ENCODE measurements at places on chromosomes 12 and 14. TPM values are rescaled to one million over a fixed set of nuclear protein-coding genes. Genes with fewer than 3 reads are reported as not detected.

Gene ITPR2
- 23.4 TPM for total RNA-seq

Gene CIROP
- total RNA-seq: not detected

Gene A2ML1
- under 0.01 TPM for total RNA-seq

Gene KSR2
- 0.16 TPM for total RNA-seq

Gene DPY19L2
- 6.8 TPM for total RNA-seq

Gene CDCA3
- 3.3 TPM for total RNA-seq

Gene MANSC4
- not detected for total RNA-seq

Gene RASSF8
- total RNA-seq: 230 TPM

Gene SYNJ2BP
- 20.1 TPM for total RNA-seq

All from hair follicle dermal papilla cell (primary cell).